SJSA1 (cell line): ENCODE measurements at places on chromosomes 6 and 20.

DNA sequence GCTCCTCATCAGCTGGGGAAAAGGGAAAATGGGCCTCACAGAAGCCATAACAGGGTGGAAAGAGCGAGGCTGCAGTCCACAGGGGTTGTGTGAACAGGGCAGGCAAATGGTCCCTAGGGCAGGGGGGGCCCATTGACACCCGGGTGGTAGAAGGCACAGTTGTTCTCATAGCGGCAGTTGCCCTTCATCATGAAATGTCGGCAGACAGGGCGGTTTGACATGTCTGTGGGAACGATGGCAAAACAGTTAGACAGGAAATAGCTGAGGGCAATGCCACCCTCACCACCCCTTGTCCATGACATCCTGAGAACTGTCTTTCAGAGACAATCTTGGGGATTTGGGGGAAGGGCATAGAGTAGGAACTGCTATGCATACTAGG is 15.6 kb downstream of the PPP1R10 start:
- no peak for DNase-seq

GRCh38 chr6:116398316-116399010 is 27.7 kb downstream of the DSE start:
- DNase-seq: peak; percentile 60

- DNase-seq: no peak
Measured at GRCh38 chr6:15150207-15150606, 95.7 kb upstream of the JARID2 start.

GRCh38 chr6:81694855-81695254 is 57.6 kb downstream of the TENT5A start:
- no peak for DNase-seq

- DNase-seq: no peak
Measured at GRCh38 chr6:125835221-125835744, 44.5 kb downstream of the NCOA7 start.

DNA sequence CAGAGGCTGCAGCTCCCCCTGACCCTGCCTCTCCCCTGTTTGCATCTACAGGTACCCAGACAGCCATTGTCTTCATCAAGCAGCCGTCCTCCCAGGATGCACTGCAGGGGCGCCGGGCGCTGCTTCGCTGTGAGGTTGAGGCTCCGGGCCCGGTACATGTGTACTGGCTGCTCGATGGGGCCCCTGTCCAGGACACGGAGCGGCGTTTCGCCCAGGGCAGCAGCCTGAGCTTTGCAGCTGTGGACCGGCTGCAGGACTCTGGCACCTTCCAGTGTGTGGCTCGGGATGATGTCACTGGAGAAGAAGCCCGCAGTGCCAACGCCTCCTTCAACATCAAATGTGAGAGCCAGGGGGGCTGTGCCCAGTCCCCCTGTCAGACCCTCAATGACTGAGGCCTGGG is 42.1 kb upstream of the SRF start:
- no peak for DNase-seq

- no peak for DNase-seq
Measured at GRCh38 chr6:127180426-127180825, 62.0 kb downstream of the RSPO3 start.

DNA sequence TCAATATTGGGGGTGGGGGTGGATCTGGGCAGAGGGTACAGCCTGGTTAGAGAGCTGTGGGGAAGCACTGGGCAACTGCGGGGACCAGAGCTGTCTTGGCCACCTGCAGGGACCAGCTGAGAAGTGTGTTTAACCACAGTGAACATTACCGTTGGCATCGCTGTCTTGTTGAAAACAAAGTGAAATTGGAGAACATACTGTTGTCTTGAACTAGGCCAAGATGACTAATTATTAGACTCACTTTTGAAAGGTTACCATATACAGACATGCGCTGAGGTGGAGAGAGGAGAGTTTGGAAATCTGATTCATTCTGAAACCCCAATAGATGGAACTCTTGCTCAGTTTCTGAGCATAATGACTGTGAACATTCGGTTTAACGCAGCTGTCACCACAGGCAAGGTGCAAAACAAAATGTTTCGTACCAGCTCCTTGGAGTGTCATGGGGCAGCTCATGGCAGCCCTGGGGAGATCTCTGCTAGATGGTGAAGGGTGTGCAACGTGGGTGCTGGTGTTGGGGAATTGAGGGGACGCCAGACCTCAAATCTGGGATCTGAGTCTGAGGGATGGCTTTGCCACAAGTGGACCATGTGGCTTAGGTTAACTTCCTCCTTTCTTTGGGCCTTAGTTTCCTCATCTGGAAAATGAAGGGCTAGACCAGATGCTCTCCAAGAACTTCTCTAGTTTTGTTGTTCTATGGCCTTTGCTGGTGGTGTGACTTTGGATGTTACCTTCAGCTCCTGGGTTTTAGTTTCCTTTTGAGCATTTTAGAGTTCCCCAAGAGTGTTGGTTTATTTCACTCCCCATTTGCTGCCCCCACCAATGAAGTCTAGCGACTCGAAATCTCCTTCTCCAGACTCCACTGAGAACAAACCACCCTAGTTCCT is 24.6 kb upstream of the GTSF1L start:
- no peak for DNase-seq

DNA sequence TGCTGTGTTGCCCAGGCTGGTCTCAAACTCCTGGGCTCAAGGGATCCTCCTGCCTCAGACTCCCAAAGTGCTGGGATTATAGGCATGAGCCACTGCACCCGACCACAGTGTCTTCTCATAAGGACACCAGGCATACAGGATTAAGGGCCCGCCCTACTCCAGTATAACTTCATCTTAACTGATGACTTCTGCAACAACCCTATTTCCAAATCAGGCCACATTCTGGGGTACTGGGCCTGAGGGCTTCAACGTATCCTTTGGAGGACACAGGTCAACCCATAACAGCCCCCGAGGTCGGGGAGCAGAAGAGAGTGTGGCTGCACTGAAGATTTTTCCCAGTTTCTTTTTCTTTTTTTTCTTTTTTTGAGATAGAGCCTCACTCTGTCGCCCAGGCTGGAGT is 39.7 kb downstream of the SUN5 start:
- DNase-seq: peak; percentile 28

DNA sequence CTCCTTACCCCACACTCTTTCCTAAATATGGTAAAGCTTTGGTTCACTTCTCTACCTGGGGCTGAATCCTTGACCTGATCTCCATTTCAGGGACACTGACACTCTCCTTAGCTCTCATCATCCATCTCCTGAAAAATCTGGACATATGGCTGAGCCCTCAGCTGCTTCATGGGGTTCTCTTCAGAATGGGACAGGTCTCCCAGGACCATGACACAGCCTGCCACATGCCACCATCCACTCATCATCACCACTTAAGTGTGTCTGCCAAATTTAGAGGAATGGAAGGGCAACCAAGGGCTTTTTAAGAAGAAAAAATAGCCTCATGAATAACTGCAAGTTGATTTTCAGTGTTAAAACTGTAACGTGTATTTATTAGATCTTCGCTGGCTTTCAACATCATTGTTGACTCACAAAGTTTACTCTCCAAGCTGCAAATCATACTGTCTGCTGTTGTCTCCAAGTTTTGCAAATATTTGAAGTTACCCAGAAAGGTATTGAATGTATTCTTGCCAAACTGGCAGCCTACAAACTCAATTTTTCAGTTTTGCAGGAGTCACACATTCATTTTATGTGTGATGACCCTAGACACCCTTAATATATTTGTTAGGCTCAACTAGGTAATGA is 41.1 kb downstream of the HS3ST5 start:
- DNase-seq: no peak

GRCh38 chr20:62631336-62632308 is 10.7 kb upstream of the SLCO4A1 start:
- no peak for DNase-seq

- DNase-seq: no peak
Measured at GRCh38 chr6:16548121-16548520, 213.1 kb downstream of the ATXN1 start.

- DNase-seq: peak; percentile 40
Measured at GRCh38 chr6:390914-391558, 516 bp upstream of the IRF4 start.

- DNase-seq: no peak
Measured at GRCh38 chr20:32512047-32512385, 73.1 kb downstream of the NOL4L start.

GRCh38 chr6:21491955-21492354 is 101.6 kb upstream of the SOX4 start:
- no peak for DNase-seq

GRCh38 chr6:62615366-62616015 is 329.5 kb upstream of the KHDRBS2 start:
- DNase-seq: no peak

DNA sequence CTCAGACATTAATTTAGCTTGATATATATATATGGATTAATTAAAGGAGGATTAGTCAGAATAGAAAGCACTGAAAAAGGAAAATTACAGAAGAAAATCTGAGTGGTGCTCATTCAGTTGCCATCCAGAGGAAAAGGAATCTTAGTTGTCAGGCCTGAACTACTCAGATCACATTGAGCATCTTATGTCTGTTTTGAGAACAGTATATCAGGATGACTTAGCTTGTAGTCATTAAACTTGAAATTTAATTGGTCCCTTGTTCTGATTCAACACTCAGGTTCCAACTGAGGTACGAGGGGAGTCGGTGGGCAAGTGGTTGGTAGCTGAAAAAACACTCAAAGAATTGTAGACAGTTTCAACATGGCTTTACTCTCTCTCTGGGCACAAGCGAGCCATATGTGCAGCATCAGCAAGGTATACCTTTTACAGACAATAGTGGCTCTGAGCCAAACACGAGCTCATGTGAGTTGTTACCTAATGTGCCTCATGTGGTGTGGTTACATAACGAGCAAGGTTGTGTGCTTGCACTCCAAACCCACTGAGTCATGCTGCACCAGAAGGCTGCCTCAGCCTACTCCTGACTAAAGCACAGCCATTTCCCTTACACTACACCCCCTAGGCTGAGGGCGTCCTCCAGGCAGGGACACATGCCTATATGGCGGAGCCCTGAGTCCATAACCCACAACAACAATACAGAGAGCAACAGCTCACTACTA is 73.0 kb upstream of the HMGN3 start:
- no peak for DNase-seq

GRCh38 chr6:55782275-55782674 is 93.1 kb downstream of the BMP5 start:
- DNase-seq: no peak

DNA sequence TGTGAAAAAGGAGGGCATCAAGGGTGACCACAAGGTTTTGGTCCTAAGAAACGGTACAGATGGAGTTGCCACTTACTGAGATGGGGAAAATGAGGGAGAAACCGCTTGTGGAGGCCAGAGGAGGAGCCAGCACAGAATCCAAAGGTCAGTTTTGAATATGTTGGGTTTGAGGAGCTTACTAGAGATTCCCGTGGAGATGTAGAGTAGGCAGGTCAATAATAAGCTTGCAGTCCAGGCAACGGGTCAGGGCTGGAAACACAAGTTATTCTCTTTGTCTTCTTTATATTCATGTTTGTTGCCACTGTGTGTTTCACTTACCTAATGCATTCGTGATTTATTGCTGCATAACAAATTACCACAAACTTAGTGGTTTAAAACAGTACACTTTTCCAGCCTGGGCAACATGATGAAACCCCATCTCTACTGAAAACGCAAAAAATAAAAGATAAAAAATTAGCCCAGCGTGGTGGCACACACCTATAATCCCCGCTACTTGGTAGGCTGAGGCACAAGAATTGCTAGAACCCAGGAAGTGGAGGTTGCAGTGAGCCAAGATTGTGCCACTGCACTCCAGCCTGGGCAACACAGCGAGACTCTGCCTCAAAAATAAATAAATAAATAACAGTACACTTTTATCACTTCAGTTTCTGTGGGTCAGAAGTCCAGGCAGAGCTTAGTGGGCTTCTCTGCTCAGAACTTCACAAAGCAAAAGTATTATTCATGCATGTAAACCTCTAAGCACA is 2.7 kb upstream of the BTN3A2 start:
- DNase-seq: no peak

GRCh38 chr20:24633521-24633920 is 164.1 kb downstream of the SYNDIG1 start:
- DNase-seq: no peak

GRCh38 chr6:108895571-108895970 is 47.3 kb downstream of the ARMC2 start:
- no peak for DNase-seq

DNA sequence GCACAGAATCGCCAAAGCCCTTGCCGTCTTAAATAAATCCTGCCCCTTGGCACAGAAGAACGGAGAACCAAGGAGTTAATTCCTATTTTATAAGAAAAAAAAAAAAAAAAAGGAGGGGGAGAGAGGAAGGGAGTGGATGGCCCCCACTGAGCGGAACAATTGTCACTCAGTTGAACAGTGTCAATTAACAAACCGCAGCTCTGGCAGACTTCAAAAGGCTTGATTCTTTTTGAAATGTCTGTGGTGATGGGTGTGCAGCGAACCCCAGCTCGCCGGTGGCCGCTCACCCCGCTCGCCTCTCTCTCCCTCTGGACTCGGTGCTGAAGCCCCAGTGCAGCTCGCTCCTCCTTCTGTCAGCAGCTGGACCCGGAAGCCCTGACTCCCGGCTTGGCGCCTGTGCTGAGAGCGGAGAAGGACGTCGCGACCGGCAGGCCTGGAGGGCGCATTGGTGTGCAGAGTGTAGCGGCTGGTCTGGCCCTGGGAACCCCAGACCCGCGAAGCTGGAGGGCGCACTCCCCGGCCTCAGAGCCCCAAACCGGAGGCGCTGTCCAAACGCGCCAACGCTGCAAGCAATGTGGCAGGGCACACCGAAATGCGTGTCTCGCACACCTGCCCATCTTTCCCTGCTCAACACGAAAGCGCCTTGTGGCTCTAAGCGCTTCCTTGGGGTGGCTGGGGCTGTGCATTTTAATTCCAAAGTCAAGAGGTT is 3.4 kb downstream of the LINC00237 start:
- no peak for DNase-seq

- no peak for DNase-seq
Measured at GRCh38 chr20:15045246-15045645, 707.8 kb upstream of the FLRT3 start.

- peak; percentile 19 for DNase-seq
Measured at GRCh38 chr6:137798261-137798660, 68.8 kb upstream of the TNFAIP3 start.

DNA sequence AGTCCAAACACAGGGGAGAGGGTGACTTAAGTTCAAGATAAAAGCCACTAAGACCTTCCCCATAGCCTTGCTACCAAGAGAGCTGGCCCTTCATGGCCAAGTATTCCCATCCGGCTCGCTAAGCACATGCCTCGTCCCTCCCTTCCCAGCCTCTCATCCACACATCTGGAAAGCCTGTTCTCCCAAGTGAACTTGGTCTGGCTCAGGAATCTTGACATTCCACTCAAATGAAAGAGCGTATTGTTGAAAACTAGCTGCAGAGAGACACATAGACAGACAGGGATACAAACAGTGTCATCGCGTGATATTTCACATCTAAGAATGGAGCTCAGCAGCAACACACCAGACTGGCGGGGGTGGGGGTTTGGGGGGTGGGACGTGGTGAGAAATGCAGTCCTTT is 182.8 kb upstream of the FOXQ1 start:
- DNase-seq: no peak

- DNase-seq: no peak
Measured at GRCh38 chr6:11764250-11764604, 14.4 kb downstream of the ADTRP start.

DNA sequence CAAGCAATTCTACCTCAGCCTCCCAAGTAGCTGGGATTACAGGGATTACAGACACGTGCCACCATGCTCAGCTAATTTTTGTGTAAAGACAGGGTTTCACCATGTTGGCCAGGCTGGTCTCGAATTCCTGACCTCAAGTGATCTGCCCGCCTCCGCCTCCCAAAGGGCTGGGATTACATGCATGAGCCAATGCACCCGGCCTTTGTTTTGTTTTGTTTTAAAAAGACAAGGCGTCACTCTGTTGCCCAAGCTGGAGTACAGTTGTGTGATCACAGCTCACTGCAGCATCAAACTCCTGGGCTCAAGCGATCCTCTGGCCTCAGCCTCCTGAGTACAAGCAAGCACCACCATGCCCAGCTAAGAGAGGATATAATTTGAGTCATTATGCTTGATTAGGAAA is 5.4 kb downstream of the SERINC3 start:
- DNase-seq: no peak
